ENCODE measurements at places on chromosomes 7 and 10.
A peak's percentile ranks its signal among the peaks of the same experiment; 100 is the strongest.

DNA sequence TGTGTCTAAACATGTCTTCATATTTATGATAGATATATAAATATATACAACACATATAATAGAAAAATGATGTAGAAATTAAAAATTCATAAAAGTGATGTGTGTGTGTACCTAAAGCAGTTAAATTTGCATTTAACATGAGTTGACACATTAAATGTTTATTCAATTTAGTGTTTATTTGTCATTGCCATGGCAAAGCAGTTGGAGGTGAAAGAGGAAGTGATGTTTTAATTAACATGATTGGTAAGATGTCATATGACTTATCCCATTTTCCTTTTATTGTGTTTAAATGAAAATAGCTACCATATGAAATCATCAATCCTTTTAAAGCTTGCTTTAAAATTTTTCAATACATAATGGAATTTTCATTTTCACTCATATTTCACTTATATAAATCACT lies 452.6 kb downstream of the SUGCT start:
- no peak for DNase-seq

GRCh38 chr7:130947792-130948580 lies 214.0 kb upstream of the KLF14 start:
- no peak for DNase-seq

- DNase-seq = no peak
Measured at GRCh38 chr10:93657757-93658156, 44.6 kb downstream of the FRA10AC1 start.

DNA sequence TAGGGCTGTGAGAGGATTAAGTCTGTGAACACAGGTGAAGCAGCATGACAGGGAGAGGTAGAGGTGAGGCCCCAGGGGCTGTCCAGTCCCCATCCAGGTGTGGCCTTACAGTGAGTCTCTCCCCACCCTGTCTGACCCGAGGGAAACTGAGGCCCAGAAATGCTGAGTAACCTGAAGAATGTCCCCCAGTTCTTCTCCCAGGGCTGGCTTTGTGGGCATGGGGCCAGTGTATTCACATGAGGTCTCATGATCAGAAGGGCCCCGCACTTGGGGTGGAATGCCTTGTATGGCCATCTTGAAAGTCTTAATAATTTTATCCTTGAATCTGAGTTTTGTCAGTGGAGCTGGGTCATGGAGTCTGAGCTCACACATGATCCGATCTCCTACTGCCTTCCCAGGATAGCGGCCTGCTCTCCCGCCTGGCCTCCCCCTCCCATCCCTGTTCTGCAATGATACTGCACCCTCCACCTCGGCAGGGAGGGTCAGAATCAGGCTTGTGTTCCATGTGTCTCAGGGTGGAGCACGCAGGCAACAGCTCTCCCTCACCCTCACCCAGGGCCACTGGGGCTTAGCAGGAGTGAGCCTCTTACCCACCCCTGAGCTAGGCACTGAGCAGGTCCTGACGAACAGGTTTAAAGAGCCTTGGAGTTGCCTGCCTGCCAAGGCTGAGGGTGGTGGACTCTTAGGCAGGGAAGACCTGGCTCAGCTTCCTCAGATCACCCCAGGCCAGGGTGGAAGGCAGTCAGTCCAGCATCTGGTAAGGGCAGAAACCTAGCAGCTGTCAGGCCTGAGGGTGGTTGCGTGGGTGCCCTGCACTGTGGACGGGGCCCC lies 41.4 kb upstream of the NPFFR1 start:
- DNase-seq = no peak

DNA sequence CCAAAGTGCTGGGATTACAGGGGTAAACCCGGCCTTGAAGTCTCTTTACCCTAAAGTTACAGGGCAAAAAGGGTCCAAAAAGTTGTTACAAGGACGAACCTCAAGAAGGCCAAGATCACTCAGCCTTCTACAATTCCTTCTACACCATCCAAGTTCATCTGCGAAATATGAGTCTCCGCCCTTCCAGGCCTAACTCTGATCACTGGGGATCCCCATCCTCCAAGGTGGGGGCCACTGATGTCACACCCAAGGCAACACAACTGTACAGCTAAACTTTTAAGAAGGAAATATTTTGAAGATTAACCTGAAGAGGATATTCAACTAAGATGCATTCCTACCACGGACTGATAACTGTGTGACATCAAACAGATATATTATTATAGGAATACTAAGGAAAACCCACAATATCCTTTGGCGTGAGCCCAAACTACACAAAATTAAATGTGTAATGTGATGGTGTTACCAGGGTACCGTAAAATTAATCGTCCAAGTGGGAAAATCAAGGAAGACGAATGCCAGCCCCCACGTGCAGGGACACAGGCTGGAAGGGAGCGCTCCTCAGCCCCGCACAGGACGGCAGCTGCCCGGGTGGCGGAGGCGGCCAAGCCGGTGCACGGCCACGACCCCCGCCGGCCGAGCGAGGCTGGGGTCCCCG lies 1.0 kb downstream of the PAXIP1 start:
- peak; percentile 50 for DNase-seq

DNA sequence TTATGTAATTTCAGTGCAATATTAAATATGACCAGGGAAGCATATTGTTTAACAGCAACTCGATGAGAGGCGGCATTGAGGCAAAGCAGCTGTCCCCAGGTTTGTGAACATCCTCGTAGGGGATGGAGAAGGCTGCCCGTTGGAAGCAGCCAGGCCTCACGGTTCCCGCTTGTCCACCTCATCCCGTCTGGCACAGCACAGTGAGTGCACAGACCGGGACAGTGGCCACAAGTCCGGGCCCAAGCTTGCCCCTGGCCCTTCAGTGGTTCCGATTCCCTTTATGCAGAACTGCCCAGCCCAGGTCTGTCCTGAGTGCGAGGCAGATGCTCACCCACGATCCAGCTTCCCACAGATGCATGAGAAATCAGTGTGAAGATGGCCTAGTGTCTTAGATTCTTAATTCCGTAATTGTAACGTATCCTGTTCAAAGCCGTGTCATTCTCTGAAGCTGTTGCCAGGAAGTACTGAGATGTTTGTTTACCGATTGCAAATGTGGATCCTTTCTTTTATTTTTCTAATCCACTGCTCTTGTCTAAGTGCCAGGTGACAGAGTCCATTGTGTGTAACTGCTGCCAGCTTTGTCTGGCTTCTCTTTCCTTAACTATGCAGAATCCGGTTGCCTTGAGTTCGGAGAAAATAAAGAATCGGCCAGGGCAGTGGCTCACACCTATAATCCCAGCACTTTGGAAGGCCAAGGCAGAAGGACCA lies 35.5 kb downstream of the PFKP start:
- DNase-seq = no peak

GRCh38 chr7:155992107-155992506 lies 179.8 kb upstream of the SHH start:
- no peak for DNase-seq

DNA sequence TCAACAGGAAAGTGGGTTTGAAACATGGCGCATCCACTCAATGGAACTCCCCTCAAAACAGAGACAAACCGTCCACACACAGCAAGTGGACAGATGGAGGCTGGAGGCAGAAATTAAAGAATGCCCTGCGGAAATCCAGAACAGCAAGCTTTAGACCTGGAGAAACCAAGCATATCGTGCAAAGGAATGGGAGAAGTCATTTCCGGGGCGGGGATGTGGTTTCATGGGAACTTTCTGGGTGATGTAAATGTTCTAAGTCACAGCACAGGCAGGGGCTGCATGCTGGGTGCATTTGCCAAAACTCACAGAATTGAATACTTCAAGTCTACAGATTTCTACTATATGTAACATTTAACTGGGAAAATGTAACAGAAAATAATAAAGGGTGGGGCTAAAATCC lies 213.0 kb downstream of the PTPRN2 start:
- DNase-seq = no peak

DNA sequence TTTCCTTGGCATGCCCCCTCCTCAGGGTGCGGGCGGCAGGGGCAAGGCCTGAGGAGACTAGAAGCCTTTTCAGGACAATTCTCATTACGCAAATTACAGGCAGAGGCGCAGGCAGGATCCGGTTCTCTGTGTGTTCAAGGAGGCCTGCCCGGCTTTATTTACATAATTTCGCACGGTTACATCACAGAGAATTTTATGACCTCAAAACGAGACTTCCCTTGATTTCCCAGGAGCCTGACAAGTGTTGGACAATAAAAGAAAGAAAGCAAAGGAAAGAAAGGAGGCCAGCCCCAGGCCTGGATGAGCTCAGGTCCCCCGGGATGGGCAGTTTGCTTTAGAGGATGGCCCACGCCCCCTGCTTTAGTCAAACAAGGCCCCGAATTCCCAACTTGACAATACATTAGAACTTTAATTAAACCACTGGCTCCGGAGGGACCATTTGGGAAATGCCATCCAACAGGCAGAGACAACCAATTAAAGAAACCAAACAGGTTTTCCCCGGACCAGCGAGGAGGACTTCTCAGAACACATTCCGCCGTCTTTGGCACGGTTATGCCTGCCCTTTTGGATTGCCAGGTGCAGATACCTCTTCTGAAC lies 2.9 kb downstream of the MNX1 start:
- no peak for DNase-seq

GRCh38 chr10:6917125-6917524 lies 337.0 kb upstream of the PRKCQ start:
- DNase-seq = no peak

- peak; percentile 4 for DNase-seq
Measured at GRCh38 chr10:66927971-66928770, 2.3 kb downstream of the LRRTM3 start.

DNA sequence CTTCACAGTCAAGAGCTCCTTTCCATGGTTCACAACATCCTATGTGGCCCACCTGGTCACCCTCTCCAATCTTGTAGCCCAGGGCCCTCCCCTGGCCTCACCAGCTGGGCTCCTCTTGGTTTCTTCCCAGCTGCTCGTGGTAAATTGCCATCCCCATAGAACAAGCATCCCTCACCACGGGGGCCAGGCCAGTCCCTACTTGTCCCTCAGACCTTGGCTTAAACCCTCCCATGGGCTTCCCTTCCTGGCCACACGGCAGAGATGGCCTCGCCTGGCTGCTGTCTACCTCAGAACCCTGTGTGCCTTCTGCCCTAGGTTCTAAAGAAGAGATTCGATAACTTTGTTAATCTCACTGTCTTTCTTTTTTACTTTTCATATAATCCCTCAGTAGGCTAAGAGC lies 153.3 kb upstream of the TCERG1L start:
- no peak for DNase-seq

DNA sequence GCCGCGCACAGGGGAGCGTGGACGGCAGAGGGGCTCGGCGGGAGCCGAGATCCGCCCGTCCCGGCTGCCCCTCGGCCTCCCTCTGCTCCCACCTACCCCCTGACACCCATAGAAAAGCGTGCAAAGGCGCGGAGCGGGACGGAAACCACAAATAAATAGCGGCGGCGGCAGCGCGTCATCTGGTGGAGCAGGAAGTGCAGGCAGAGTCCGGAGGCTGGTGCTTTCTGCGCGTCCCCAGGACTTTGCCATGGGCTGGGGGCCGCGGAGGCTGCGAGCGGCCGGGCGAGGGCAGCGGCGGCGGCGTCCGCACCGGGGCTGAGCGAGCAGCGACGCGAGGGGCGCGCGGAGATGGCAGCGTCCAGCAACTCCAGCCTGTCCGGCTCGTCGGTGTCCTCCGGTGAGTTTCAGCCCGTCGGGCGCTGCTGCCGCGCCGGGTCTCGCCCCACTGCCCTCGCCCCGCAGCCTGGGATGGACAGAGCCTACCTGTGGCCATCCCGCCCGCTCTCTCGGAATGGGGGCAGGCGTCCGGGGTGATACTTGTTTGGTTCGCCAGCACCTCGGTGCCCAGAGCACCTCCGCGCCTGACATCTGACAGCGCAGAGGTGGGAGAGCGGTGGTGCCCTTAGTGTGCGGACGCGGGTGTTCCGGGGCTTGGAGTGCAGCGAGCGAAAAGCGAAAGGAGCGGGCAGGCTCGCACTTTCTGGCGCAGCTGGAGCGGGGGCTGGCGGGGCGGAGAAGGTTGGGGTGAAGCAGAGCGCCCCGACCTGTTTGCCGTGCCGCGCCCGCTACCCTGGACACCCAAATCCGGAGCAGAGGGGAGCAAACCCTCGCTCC lies at the start of gene CHN2:
Gene CHN2 (plus strand): TSS at position 182 of the 834 bp plus-strand sequence.
- DNase-seq = peak; percentile 68

DNA sequence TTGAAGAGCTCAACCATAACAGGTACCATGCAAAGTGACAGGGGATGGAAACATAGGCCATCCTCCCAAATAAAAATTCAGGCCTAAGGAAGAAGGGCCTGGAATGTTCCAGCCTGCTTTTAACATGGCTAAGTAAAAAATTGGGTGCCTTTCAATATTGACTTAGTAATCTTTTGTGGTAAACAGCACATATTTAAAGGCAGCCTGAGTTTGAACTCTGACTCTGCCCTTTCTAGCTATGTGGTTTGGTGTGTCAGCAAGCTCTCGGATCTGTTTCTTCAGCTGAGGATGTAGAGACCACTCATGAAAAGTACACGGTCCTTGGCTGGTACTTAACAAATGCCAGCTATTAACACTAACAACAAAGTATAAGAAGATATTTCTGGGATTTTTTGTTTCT lies 191.8 kb upstream of the CDCA7L start:
- no peak for DNase-seq

GRCh38 chr10:78556705-78557432 lies 511.9 kb upstream of the ZMIZ1 start:
- no peak for DNase-seq

DNA sequence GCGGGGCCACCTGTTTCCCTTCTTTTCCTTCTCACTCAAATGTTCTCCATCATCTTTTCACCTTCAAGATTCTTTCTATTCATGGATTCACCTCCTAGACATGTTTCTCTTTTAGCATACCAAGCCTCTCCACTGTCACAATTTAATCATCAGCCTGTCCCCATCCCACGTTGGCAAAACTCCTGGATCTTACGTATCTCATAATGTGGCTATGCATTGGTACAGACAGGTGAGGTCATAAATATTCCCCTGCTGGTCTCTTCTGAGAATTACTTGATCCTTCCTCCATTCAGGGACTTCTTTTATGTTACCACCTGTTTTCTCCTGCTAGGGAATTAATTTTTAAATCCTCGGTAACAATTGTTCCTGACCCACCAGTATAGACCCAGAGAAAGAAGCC lies 262.6 kb upstream of the NEBL start:
- no peak for DNase-seq

DNA sequence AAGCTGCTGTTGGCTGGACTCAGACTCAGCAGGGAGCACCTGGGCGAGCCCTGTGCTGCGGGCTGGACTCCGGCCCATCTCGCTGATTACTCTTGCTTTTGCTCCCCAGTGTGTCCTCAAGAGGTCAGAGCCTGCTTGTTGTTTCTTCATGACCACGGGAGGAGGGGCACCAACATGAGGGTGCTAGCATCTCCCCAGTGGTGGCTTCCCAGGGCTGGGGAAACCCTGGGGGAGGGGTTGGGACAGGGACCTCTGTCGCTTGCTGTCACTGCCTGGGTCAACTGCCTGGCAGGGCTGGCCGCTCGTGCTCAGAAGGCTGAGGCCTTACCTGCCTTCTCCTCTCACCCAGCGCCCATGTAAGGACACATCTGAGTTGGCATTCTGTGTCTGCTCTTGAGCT lies 152.3 kb upstream of the SHH start:
- no peak for DNase-seq

GRCh38 chr7:50687575-50688225 lies 95.0 kb downstream of the GRB10 start:
- no peak for DNase-seq

DNA sequence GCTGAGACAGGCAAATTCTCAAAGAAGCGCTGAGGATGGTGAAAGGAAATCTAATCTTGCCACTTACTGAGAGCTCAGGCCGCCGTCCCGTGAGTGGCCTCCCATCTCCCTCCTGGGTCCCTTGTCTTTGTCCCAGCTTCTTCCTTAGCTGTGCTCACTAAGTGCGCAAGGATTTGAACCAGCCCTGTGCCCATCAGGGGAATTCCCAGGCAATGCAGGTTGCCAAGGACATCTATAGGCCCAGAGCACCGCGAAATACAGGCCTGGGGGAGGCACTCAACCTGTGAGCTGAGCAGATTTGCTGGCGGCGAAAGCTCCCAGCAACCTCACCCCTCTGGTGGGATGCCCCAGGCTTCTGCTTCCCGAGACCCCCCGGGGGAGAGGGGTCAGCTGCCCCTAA lies 64.8 kb downstream of the OAT start:
- no peak for DNase-seq
